Stimulated activated CD4-positive, alpha-beta T cell treated with anti-CD3 and anti-CD28 coated beads, TNF-alpha, amount 100 ng/mL, for 1 hour (primary cell): ENCODE measurements at places on chromosomes 2 and 18.

- DNase-seq: no peak
Measured at GRCh38 chr2:31711737-31712136, 131.0 kb upstream of the SRD5A2 start.

DNA sequence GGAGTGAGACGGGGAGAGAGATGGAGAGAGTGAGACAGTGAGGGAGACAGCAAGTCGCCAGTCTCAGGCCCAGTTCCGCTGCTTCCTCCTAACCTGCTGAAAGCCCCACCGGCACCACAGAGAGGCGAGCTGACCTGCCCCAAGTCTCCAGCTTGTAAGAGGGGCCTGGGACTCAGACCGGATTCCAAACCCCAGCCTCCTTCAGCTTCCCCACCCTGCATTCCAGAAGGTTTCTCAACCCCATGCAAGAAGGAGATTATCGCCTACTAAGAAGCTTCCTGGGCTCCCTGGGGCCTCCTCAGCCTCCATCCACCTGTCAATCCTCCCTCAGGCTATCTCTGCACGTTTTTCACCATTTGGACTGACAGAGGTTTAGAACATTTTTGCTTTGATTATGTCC, 173.1 kb upstream of the RAB6C start:
- DNase-seq: no peak

GRCh38 chr2:196935432-196935831, 8.9 kb upstream of the PGAP1 start:
- DNase-seq: no peak

- DNase-seq: no peak
Measured at GRCh38 chr2:17815468-17816184, 634 bp upstream of the MSGN1 start.

- DNase-seq: no peak
Measured at GRCh38 chr18:54888933-54889332, 60.7 kb downstream of the RAB27B start.

DNA sequence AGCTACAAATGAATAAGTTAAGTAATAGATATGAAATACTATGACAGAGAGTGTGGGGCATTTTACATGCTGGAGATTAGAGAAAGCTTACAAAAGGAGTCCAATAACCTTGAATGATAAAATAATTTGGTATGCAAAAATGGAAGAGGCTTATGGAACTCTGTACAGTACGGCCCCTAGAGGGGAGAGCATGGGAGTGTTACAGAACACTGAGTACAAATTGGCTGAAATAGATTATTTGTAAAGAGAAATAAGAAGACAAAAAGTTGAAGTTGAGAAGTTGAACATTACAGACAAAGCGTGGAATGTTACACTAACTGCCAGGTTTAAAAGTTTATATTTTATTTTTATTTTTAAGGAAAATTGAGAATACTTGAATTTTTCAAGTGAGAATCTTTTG, 192.1 kb upstream of the DOK6 start:
- DNase-seq: no peak

- DNase-seq: no peak
Measured at GRCh38 chr2:143205106-143205764, 76.0 kb downstream of the ARHGAP15 start.

- DNase-seq: no peak
Measured at GRCh38 chr18:76977684-76978232, 154.8 kb downstream of the MBP start.

DNA sequence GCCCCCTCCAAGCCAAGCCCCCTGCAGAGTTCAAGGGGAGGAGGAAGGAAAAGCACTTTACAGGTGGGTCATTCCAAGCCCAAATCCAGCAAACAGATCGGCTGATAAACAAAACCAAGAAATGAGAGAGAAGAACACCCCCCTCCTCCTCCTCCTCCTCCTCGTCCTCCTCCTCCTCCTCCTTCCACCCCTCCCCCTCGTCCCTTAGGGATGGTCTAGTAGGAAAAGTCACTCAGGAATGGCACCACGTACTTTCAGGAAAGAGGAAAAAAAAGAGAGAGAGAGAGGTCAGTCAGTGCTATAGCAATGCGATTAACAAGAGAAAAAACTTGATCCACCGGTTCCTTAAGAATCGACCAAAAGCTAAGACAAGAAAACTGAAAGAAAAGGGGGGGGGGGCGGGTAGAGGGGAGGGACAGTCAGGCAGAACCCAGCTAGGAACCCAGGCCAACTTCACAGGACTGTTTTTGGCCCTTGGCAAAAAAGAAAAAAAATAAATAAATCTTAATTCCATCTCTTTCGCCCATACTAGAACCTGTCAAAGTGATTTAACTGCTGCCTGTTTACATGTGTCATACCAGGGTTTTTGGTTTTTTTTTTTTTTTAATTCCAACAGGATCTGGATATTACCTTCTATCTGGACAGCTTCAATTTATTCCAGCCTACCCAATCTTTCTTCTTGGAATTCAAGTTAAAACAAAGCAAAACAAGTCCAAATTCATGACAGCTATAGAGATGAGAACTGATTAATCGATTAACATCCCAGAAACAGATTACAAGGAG, 906 bp downstream of the IKZF2 start:
- DNase-seq: no peak
